ENCODE measurements at places on chromosomes 5 and 9.
A peak's percentile ranks its signal among the peaks of the same experiment; 100 is the strongest.

DNA sequence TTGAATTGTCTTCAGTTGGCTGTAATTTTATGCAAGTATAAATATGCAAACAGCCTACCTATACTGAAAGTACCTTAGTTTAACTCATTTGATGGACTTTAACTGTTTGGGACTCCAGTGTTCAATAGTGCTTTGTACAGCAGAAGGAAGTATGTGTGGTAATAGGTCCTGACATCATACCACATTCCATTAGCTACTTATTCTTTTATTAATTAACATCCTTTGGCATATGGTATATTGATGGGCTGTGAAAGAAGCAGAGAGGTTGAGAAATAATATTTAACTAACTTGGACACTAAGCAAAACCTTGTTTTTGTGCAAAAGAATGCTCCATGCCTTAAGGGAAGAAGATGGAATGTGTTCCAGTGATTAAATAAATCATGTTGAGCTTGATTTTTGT is 97.6 kb upstream of the SEMA6A start:
- no peak for DNase-seq

DNA sequence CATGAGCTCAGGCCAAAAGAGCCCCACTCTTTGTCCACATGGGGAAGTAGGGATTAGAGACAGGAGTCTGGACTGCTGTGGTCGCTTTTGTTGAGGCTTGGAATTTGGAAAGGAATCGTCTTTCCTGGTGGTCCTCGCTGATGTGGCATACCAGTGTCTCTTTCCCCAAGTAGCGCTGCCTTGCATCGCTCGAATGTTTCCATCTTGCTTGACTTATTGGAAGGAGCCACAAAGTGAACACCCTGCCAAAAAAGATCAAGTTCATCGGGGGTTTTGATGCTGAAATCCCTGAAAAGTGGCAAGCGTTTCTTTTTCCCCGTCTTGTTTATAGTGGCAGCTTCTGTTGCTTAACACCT is 161.3 kb downstream of the MACROH2A1 start:
- no peak for DNase-seq

- no peak for DNase-seq
These were observed 14.6 kb upstream of the PPP2CA start for GRCh38 chr5:134240421-134240962.

GRCh38 chr5:44506561-44506960 is 117.3 kb upstream of the FGF10 start:
- no peak for DNase-seq

GRCh38 chr9:87954230-87954629 is 20.1 kb downstream of the CDK20 start:
- no peak for DNase-seq

DNA sequence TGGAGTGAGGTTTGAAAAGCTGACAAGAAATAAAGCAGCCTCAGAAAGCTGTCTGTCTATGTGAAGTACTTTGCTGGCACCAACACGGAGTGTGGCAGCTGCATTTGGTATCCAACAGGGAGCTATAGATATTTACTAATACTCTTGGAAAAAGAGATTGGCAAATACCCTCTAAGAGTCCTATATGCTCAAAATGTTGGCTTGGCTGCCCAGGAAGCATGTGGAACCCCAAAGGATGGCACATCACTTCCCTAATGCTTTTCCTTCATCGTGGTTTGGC is 398.3 kb downstream of the TLE4 start:
- no peak for DNase-seq

DNA sequence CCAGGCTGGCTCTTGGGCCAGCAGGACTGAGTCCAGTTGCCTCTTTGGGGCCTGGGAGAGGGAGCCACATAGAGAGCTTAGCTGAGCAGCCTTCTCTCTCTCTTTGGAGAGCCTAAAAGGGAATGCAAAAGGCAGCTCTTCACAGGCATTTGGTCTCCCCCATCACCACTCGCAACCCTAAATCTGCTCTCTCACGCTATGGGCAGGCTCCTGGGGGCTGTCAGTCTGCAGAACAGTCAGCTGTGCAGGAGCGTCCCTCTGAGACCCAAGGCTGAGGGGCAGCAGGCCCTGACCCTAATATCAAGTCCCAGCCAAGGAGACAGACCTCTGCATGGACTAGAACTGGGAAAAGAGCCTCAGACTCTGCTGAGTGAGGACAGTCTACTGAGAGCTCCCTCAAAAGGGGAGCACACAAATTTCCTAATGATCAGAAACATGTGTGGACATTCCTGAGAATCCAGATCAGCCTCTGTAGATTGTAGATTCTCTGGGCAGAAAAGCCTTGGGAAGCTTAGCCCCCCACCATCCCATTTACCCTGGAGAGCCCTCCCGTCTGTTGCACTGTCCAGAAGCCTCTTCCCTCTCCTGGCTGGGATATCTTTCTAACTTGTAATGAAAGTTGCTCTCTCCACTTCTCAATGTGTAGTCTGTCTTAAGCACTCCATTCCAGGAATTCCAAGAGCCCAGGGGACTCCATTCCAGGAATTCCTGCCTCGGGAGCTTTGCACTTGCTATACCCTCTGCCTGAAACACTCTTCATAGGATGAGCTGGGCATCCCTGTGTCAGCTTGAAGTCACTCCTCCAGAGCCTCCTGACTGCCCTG is 79.4 kb downstream of the FAM114A2 start:
- DNase-seq: no peak

GRCh38 chr9:4167728-4168127 is 132.1 kb downstream of the GLIS3 start:
- DNase-seq: no peak

DNA sequence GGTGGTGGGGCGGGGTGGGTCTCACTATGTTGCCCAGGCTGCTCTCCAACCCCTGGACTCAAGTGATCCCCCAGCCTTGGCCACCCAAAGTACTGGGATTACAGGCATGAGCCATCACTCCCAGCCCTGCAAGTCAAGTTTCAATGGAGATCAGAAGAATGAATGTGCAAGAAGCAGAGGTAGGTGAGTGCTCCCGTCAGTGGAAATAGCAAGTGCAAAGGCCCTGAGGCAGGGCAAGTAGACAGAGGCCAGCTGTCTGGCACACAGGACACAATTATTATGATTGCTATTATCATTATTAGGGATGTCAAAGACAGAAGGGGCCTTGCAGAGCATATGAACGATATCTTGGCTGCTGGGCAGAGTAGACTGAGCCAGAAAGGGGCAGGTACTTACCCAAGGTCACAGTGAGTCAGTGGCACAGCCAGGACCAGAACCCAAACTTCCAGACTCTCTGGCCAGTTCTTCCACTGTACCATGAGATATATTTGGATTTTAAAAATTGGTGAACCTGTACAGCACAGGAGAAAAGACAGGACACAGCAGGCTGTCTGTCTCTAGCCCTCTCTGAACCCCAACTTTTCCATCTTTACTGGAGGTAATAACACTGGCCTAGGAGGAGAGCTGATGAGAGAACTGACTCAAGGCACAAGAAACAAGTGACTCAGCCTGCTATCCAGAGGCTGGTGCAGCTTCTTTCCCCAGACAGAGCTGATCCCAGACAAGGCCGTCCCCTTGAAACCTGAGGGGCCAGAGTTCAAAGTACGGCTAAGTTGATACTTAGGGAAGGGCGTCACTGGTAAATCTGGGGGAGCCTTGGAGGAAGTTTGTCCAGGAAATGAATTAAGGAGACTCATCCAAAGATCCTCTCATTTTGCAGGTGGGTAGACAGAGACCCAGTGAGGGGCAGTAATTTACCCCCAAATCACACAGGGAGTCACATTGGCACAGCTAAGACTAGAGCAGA is 1.4 kb downstream of the HDHD3 start:
- no peak for DNase-seq

- no peak for DNase-seq
These were observed 149.5 kb upstream of the LHFPL2 start for GRCh38 chr5:78797936-78798672.

DNA sequence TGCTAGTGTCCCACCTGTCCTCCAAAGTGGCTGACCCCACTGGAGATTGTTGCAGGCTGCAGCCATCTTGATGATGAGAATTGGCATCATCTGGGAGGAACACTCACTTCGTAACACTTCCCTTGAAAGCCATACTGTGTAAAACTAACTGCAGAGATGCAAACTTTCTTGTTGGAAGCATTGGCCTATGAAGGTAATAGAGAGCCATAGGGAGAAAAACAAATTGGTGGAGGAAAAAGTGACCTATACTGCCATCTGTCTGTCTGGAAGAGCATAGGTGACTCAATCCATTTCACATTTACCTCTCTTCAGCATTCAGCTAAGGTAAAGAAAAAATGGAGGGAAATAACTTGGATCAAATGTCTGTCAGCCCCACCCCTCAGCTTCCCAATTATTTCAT is 473.4 kb downstream of the NTRK2 start:
- DNase-seq: no peak

DNA sequence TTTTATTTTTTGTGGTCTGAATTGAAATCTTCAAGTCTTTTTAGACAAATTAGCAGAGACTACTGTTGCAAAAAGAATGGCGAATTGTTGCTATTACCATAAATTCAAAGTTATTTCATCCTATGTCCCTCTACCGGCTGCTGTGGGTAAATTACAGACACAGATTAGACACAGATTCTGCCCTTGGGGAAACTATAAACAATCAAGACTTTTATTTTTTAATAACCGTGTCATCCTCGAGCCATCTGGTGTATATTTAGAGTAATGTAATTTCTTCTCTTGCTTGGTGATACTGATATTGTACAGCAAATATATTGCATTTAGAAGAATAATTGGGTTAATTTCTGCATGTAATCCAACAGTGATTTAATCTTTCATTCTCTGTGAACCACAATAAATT is 228.0 kb upstream of the ADAMTSL1 start:
- DNase-seq: no peak

DNA sequence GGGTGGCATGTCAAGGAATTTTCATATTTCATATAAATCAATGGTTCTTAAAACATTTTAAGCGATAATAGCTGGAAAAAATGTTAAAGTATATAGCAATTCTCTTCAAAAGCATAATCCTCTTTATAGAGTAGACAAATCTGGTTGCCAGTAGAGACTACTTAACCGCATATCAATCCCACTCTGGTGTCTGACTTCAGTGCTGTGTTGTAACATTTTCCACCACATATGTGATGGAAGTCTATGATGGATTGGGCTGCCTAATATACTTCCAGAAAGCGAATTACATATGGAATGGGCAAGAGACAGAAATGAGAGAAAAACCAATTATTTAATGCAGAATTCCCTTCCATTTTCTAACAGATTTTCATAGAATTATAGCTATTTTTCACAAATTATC is 54.3 kb downstream of the FBN2 start:
- no peak for DNase-seq

- no peak for DNase-seq
These were observed 3.8 kb upstream of the CTNNAL1 start for GRCh38 chr9:109017061-109017460.

DNA sequence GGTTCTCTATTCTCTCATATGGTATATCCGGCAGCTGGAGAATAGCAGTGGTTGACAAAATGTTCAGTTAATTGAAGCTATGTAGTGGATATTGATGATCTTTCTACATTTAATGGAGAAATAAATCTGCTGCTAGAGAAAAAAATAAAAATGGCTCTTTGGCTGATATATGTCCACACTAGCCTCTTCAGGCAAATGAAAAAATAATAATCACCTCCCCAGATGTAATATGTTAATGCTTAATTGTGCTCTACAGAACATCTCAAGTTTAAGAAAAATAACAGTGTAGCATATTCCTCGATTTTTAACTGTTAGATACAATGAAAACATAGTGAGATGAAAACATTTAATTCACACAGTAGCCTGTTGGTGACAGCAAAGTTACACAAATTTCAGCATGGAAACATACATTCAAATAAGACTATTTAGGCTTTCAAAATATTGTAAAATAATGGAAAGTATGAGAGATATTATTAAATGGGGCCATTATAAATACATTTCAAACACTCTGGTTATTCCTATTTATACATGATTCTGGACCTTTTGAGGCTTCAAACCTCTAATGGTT is 543.0 kb downstream of the MAT2B start:
- no peak for DNase-seq

DNA sequence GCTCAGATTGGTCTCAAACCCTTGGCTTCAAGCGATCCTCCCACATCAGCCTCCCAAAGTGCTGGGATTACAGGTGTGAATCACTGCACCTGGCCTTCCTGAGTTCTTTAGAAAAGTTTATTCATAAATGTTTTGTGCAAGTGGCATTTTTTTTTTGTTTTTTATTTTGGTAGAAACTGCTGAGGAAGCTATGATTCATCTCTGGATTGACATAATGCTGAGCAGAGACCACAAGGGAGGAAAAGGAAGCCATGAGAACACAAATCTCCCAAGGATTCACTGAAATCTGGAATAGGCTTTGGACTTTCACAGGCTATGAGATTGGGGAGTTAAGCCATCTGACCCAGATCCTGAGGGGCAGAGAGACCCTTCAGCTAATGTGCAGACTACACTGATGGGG is 3.4 kb upstream of the SLC46A2 start:
- DNase-seq: no peak

GRCh38 chr9:98727428-98727827 is 18.7 kb upstream of the GABBR2 start:
- no peak for DNase-seq

DNA sequence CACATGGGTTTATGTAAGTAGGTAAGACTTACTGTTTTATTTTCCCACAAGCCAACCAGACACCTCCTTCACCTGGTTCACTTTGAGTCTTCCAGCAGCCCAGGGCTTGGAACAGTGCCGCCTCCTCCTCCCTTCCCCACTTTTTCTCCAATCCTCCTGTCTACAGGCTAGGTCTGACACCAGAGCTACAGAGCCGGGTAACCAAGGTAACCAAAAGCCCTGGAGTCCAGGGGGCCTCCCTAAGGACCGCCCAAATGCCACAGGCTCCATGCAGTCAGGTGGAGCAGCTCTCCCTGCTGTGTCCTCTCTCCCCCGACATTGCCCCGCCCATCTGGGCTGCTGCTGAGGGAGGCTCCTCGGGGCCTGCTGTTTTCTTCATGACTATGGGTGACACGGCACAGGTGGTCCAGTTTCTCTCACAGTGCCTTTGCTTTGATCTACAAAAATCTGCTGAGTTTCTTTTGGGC is 138.0 kb upstream of the EFNA5 start:
- peak; percentile 59 for DNase-seq

GRCh38 chr5:57817001-57817453 is 334.4 kb upstream of the ACTBL2 start:
- no peak for DNase-seq

GRCh38 chr5:36768450-36768849 is 108.1 kb upstream of the NIPBL start:
- DNase-seq: no peak

- DNase-seq: no peak
These were observed 140.1 kb upstream of the FBXL17 start for GRCh38 chr5:108521841-108522506.

GRCh38 chr9:129624168-129624759 is 1.7 kb upstream of the NTMT1 start:
- no peak for DNase-seq

DNA sequence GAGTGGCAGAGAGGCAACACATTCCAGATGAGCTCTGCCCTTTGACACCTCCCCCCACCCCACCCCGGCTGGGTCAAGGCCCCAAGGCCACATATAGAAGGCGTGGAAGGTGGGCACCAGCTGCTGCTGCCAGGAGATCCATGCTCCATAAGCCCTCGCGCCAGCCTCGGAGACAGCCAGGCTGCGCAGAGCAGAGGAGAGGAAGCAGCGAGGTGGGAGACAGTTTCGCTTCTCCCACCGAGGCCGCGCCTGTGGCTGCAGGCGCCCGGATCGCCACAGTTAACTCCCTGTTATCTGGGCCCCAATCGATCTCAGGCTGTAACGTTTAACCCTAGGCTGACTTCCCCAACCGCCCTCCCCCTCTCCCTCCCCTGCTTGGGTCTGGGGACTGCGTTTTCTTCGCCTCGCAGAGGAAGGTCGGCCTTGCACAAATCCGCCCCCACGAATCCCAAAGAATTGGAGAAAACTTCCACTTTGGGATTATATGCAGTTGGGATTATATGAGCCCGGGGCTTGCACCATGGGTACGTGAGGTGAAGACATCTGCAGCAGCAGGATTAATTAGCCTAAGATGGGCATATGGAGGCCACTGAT is 1.1 kb upstream of the CXXC5 start:
- peak; percentile 43 for DNase-seq

Measured in left lung (tissue), 14 donors.